ENCODE measurements at places on chromosomes 2 and 18.

DNA sequence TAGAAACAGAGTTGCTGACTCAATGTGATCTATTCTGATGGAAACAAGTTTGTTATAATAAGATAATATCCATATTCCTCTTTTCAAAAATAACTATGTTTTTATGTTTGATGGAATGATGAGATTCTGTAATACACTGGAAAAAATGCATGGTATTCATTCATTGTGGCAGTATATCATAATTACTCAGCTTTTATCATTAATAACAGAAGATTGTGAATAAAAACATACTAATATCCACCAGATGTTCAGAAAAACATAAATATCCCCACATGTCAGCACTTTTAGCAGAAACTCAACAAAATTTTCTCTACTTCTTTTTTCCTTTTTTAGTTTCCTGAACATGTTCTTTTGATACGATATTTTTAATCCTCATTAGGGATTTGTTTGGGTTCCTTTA is 130.9 kb upstream of the CAVIN2 start:
- DNase-seq: no peak

DNA sequence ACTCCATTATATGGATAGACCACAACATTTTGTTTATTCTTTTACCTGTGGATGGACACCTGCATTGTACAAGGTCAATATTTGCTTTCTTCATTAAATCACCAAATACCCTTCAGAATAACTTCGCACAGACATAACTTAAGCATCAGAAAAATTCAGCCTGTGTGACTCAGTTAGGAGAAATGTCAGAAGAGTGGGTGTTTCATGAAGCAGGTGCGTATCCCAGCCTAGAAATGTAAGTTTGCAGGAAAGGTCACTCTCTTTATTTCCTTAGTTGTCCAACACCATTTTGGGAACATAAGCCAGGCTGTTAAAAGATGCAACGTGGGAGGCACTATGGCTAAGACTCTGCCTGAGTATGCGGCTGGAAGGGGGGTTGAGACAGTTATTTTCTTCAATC is 48.6 kb upstream of the FHL2 start:
- DNase-seq: no peak

- DNase-seq: no peak
Observed at GRCh38 chr2:38474715-38475566, 97.9 kb upstream of the ATL2 start.

GRCh38 chr2:149739883-149740265 is 152.3 kb upstream of the MMADHC start:
- no peak for DNase-seq

- no peak for DNase-seq
Observed at GRCh38 chr2:33375054-33375453, 101.4 kb upstream of the RASGRP3 start.

GRCh38 chr2:216474925-216475670 is 23.5 kb upstream of the RPL37A start:
- DNase-seq: no peak

DNA sequence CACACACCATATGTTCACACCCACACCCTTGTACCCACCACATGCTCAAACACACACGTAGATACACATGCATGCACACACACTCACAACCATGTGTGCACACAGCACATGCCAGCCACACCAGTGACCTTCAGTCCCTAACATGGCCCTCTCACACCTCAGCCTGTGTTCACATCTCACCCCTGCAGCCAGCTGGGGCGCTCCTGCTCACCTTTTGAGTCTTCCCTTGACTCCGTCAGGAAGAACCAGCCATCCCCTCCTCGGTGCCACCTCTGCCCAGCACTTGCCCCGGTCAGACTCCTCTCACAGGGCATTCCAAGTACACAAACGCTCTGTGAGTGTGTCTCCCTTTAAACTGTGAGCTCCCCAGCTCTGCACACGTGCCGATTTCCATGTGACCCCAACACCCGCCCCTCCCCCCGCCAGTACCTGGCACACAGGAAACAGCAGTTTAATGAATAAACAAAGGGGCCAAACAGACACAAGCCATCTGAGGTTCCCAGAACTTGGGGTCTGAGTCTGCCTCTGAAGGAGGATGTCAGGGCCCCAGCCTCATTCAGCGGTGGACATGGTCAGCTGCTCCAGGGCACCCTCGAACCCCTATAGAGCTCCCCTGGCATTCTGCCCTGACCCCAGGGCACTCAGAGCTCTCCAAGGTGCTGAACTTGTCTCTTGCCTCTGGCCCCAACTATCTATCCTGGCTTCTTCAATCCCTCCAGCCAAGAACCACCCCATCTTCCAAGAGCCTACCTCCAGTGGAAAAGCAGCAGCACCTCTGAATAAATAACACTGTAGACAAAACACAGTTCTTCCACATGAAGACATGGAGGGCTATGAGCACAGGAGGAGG is 252.9 kb downstream of the ATAD2B start:
- DNase-seq: no peak

Data from activated CD8-positive, alpha-beta memory T cell treated with anti-CD3 and anti-CD28 coated beads, Interleukin-2, amount 50 U/mL, for 4 hours (primary cell).